ENCODE measurements at places on chromosomes 5 and 9.

DNA sequence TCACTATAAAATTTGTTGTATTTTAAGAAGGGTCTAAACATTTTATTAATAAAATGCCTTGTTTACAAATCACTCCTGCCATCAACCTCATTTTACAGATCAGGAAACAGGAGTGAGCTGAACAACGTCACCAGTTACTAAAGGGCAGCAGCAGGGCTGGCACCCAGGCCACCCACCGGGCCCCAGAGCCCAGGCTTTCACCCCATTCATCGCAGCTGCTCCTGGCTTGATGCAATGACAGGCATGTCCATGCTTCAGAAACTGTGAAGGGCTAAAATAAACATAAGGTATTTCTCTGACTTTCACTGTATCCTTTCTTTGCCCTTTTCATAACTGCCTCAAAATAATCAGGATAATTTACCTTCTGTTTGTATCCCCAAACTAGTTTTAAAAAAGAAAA lies 18.1 kb downstream of the MED27 start:
- DNase-seq: no peak

DNA sequence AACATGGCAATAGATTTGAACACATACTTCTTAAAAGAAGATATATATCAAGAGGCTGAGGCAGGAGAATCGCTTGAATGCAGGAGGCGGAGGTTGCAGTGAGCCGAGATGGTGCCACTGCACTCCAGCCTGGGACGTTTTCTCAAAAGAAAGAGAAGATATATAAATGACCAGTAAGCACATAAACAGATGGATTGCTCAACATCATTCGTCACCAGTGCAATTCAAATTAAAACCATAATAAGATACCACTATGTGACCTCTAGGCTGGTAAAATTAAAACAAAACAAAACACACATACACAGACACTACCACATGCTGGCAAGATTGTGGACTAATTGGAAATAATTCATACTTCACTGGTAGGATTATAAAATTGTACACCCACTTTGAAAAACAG lies 5.3 kb upstream of the TXN start:
- DNase-seq: no peak

DNA sequence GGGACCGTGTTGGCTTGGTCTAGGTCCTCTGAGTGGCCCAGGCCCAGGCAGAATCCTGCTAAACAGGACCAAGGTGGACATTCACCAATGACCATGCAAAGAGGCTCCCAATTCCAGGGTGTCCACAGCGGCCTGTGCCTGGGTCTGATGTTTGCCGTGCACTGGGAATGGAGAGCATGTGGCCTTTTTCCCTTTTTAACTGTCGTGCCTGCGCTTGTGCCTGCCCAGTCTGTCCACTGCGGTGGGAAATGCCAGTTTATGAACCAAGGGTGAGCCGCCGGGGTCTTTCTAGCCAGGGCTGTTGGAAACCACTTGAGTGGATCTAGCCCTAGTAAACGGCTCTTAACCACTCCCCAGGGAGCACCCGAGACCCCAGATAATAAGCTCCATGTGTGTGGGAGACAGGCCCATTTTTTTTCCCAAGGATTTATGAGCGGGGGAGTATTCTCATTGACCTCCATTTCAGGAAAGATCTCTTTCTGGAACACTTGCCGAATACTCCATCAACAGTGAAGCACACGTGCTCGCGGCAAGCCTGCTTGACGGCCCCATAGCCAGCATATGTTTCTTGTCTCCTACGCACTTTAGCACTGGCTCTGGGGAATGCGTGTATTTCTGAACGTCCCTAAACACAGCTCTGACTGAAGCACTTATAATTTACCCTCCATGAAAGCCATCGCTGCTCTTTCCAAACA lies 93.2 kb upstream of the PHYKPL start:
- DNase-seq: no peak

DNA sequence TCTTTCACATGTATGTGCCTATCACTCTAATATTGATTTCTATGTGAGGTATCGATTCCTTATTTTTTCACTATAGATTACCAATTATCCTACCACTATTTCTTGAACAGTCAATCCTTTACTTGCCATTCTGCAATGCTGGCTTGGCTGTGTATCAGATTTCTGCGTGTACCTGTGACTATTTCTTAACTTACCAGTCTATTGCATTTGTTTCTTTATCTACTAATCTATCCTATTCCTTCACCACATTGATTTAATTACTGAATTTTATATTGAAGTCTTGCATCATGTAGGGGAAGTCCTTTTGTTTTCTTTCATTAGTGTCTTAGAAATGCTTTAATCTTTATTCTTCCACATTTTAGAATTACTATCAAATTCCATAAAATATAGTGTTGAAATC lies 684.8 kb downstream of the LRRC70 start:
- DNase-seq: no peak

GRCh38 chr9:32877639-32878217 lies 94.4 kb downstream of the TMEM215 start:
- DNase-seq: no peak

- DNase-seq: peak; percentile 29
These were observed 196.0 kb upstream of the ANKRD55 start for GRCh38 chr5:56429110-56429561.

- DNase-seq: no peak
These were observed 967.2 kb downstream of the TLE4 start for GRCh38 chr9:80538976-80539375.

DNA sequence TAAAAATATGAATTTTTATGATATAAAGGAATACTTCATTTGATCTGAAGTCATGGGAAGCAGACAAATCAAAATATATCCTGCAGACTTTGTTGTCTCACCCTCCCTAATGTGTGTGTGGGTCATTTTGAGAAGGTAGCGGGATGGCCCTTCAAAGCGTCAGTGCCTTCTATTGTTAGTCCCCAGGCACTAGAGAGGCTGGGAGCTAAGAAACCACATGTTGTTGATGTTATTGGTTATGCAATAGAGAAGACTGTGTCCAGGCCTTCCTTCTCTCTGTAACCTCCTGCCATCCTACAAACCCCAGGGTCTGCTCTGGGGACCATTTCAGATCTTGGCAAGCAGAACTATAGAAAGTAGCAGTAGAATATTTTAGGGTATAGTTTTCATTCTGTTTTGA lies 94.7 kb downstream of the NLN start:
- no peak for DNase-seq

Measured in HuH-7 (cell line).